ENCODE measurements at places on chromosomes 4 and X.
A peak's percentile ranks its signal among the peaks of the same experiment; 100 is the strongest.

- DNase-seq, result no peak
Observed at GRCh38 chr4:182286035-182286434, 42.8 kb downstream of the TENM3 start.

- no peak for DNase-seq
Observed at GRCh38 chrX:153478746-153479145, 8.4 kb upstream of the HAUS7 start.

- DNase-seq, result peak; percentile 97
Observed at GRCh38 chr4:123832173-123833026, 435.8 kb downstream of the SPRY1 start.

DNA sequence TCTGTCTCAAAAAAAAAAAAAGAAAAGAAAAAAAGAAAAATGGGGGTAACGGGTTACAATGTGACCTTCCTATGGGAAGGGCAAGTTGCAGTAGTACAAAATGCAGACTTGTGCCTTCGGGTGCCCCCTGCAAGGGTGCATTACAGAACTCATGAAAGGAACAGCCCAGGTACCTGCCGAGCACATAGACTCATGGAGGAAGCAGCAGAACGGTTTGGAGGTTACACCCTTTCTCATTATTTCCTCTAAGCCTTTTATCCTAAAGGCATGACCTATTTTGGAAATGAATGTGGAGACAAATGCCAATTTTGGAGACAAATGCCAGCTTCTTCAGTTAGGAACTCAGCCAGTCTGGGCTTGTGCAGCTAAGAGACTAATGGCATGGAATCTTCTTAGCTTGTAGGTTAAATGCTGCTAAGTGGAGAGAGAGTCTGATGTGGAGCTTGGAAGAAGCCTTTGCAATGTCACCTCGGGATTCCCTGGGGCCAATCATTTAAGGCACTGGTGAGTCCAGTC lies 44.1 kb upstream of the PRKX start:
- no peak for DNase-seq

GRCh38 chr4:148254621-148255343 lies 187.4 kb downstream of the NR3C2 start:
- DNase-seq, result no peak

DNA sequence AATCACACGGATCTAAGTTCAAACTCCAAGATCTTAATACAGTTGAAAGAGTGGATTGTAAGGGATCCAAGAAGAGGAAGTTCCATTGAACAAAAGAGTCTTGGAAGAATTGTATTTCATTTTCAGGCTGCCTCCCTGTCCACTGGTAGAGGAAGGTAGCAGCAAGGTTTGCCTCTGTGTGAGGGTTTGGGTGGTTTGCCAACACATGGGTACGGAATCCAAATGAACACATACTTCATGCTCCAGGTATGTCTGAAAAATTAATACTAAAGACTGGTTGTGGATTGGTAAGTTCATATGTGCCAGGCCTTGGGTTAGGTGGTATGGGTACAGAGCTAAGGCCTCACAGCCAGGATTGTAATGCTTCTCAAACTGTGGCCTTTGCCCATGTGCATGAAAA lies 523.6 kb upstream of the BOD1L1 start:
- no peak for DNase-seq

GRCh38 chr4:16231570-16232245 lies 5.4 kb upstream of the TAPT1 start:
- DNase-seq, result peak; percentile 49

DNA sequence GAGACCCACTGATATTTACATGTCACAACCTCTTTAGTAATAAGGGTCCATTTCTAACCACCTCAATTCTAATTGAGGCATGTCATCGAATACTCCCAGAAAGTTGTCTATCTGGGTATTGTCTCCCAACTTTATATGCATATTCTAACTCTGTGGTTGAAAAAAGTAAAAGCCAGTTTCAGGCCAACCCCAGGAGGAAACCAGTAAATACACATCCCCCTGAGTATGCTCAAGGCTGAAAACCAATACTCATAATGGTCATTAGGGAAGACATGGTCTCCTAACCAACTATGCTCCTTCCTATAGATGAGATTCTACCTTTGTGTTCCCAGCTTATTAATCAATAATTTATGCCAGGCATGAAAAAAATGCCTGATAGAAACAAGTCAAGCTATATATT lies 96.6 kb downstream of the SH3KBP1 start:
- no peak for DNase-seq

DNA sequence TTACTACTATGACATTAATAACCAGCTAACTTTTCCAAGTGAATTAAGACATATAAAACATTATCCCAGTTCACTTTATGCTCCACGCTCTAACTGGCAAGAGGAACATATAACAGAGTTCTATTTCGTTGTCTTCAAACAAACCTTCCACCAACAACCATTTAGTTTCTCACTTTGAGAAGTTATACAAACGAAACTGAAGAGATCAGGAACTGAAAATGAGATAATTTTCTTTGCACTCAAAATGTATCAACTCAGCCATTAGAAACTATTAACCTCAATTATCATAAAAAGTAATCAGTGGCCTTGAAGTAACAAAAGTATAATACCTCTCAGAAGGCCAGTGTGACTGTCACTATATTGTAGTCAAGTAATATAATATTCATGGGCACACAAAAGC lies 70.1 kb downstream of the CHM start:
- DNase-seq, result no peak

GRCh38 chr4:6232836-6233785 lies 32.8 kb upstream of the JAKMIP1 start:
- DNase-seq, result no peak

DNA sequence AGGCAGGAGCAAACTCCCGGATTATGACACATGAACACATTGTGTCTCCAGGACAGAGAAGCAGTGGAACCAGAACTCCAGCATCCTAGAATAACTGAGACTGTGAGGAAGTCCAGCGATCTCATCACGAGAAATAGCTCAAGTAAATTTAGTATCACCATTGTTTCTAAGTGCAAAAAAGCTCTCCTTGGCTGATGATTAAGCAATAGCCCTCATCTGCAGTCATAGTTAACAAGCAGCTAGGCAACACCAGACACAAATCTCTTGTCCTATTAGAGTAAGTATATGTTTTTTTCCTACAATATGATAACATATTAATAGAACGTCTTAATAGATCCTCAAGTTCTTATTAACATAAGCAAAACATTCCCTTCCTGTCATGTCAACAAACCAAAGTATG lies 2.4 kb upstream of the CFAP299 start:
- peak; percentile 27 for DNase-seq

GRCh38 chr4:83075311-83076095 lies 39.0 kb downstream of the PLAC8 start:
- DNase-seq, result peak; percentile 72

DNA sequence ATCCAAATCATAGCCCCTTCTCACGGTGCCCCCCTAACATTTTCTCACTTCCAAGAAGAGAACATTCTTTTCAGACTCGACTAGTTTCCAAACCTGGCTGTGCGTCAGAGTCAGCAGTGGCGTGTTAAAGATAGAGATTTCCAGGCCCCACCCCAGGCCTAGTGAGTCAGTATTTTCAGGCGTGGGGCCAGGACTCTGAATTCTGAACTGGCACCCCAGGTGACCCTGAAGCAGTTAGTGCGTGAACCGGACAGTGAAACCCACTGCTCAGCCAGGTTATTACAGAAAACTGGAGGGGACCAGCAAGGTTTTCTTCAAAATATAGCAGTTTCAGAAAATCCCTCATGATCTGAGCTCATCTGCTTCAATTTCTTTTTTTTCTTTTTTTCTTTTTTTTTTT lies 35.0 kb upstream of the BCOR start:
- DNase-seq, result peak; percentile 89

- DNase-seq, result no peak
Observed at GRCh38 chr4:2734612-2735011, 21.5 kb downstream of the TNIP2 start.

DNA sequence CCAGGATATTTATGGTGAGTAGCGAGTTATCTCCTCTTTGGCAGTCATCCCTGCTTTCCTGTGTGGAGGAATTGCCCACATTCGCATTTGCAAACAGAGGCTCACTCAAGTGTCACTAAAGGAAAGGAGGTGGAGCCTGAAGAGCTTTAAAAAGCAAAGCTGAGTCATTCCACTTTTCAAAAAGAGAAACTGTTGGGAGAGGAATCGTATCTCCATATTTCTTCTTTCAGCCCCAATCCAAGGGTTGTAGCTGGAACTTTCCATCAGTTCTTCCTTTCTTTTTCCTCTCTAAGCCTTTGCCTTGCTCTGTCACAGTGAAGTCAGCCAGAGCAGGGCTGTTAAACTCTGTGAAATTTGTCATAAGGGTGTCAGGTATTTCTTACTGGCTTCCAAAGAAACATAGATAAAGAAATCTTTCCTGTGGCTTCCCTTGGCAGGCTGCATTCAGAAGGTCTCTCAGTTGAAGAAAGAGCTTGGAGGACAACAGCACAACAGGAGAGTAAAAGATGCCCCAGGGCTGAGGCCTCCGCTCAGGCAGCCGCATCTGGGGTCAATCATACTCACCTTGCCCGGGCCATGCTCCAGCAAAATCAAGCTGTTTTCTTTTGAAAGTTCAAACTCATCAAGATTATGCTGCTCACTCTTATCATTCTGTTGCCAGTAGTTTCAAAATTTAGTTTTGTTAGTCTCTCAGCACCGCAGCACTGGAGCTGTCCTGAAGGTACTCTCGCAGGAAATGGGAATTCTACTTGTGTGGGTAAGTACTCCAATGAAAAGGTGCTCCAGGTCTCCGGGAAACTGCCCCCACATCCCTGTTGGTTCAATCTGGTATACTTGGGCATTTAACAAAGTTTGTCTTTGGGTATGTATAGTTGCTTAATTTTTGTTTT lies at the start of gene EGF:
Gene EGF, plus strand, starts transcription at position 178 of the 890 bp plus-strand sequence. Its CDS starts 453 bp downstream, at position 631.
- DNase-seq, result peak; percentile 62

DNA sequence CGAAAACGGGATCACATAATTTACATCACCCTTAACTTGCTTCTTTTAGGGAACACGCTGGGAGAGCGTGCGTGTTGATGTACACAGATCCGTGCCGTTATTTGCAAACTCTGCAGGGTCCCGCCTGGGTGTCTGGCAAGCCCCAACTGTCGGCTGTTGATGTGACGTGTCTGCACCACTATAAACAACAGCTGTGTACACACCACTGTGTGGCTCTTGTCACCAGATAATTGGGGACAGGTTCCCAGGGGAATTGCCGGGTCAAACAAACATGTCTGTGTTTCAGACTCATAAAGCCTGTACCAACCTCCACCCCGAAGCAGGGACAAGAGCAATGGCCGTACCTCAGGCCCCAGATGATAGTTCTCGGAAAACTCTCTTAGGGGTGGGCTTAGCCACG lies 105.0 kb upstream of the AFAP1 start:
- no peak for DNase-seq

GRCh38 chr4:94486372-94486801 lies 34.6 kb downstream of the PDLIM5 start:
- no peak for DNase-seq

DNA sequence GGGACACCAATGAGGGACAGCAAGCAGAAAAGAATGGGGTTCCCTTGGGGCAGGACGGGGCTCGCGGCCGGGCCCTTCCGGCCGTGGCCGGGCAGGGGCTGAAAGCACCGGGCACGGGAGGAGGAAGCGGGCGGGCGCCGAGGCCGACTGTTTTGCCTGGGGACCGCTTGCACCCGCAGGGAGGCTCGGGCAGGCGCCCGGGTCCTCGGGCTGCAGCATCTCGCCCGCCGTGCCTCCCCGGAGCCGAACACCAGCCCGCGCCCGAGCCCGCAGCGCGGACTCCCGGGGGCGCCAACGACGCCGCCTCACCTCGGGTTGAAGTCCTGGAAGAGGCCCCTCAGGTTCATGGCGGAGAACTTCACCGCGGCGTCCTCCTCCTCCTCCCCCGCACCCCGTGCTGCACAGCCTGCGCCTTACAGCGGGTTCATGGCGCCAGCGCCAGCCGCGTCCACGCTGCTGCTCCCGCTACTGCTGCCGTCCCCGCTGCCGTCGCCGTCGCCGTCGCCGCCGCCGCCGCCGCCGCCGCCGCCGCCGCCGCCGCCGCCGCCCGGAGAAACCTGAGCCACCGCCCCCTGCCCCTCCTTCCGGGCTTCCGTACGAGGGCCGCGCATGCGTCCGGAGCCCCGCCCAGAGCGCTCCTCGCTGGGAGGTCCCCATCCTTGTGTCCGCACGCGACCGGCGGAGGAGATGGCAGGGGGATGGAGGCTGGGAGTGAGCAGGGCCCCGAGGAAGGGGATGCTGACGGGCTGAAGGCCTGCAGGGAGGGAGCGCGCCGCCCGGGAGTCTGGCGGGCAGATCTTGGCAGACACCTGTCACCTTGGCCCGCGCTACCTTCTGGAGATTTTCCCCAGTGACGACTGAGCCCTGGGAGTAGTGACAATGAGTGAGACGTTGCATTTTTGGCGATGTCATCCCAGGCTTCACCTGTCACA lies at the start of gene TMEM185A:
Gene TMEM185A, minus strand, starts transcription at position 559 of the 932 bp plus-strand sequence. Its CDS starts 212 bp downstream, at position 347.
- DNase-seq, result peak; percentile 71

GRCh38 chr4:74742185-74742584 lies 52.1 kb downstream of the BTC start:
- no peak for DNase-seq

DNA sequence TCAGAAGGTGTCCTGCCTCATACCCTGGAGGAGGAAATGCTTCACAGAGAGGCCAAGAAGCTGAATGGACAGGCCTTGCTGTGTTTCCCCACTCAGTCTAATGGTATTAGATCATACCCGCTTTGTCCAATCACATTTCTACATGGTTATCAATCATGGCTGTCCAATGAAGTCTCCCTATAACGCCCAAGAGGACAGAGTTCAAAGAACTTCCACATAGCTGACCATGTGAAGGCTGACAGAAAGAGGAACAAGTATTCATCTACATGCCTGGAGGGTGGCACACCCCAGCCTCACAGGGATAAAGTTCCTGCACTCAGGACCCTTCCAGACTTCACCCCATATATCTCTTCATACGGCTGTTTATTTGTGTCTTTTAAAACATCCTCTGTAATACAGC lies 123.4 kb downstream of the MANBA start:
- DNase-seq, result no peak

DNA sequence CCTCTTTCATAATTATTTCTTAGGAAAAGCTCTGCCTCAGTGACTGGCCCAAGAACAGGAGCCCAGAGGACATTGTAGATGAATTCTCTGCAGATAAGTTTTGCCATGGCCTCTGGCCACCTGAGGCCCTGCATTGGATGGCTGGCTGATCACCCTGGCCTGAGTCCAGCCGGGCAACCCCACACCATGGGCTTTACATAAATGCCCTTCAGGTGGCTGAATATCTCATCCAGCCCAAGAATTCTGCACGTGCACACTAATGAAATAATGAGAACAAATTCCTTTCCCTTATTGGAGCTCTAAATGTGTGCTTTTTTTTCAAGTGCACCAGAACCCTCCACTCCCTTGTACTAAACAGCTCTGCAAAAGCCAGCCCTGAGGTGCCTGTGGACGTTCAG lies 65.7 kb downstream of the IRF2 start:
- no peak for DNase-seq

All from GM23248 (cell line).